ENCODE measurements at places on chromosomes 13 and 19.

DNA sequence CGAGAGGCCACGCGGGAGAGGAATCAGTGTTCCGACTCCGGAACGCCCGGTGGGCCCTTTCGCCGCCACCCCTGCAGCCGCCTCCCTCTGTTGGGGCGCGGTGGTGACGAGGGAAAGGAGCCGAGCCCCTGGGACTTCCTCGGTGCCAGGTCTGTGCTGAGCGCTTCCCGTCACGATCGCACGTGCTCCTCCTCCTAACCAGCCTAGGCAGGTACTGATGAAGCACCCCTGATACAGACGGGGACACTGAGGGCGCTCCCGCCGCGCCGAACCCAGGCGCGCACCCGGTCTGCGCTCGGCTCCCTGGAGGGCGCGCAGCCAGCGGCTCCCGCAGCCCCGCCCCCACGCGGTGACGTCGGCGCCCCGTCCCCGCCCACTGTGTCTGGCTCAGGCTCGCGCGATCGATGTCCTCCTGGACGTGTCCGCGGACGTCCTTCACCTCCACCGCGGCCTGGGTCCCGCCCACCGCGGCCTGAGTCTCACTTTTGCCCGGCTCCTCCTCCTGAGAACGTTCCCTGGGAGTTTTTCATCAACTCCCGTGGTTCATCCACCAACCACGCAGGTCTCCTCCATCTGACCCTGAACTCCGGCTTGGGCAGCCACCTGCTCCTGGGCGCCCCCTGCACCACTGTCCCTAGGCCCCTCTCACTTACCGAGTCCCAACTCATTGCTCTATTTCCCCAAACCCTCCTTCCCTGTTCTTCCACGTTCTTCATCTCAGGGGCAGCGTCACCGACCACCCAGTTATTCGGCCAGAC, 2.6 kb upstream of the KLK15 start:
- peak; percentile 79 for DNase-seq

DNA sequence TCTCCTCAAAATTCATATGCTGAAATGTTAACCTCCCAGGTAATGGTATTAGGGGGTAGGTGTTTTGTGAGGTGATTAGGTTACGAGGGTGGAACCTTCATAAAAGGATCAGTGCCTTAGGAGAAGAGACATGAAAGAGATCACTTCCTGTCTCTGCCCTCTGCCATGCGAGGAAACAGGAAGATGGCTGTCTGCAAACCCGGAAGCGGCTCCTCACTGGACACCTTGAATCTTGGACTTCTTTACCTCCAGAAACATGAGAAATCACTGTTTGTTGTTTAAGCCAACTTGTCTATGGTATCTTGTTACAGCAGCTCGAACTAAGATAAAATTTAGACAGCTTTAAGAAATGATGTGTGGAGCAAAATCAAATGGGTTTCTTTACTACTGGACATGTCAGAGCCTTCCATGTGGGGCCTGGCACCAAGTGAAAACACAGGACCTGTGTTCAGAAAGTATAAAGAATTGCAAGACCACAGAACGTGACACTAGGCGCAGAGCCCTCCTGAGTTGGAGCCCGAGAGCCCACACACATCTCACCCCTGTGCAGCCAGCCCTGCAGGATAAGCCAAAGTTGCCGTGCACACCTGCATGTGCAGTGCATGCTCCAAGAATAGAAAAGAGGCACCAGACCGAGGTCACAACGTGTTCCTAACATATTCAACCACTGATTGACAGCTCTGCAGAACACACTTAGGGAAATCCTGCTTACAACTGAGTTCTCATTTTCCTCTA, 112.5 kb upstream of the UQCRFS1 start:
- DNase-seq = no peak

DNA sequence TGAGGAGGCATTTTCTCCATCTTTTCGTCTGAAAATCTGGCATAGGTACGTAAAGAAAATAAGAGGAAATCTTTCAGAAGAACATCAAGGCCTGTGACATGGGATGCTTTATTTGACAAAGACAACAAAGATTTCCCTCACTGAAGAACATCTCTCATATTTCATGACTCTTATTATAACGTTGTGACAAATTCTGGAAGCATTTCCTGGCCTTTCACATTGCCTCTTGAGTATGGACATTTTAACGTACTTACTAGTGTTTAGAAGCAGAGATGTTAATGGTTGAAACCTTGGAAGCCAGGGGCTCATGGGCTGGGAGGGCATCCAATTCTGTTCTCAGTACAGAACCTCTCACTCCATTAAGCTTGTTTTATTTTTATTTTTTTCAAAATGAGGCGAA, 210.8 kb downstream of the DCT start:
- no peak for DNase-seq

- no peak for DNase-seq
Measured at GRCh38 chr13:70896136-70896535, 787.9 kb upstream of the KLHL1 start.

GRCh38 chr19:35868172-35868822, at the start of gene APLP1:
TSS of gene APLP1 (plus strand) at chr19:35868574. CDS start at chr19:35868637, 63 bp downstream.
- DNase-seq = peak; percentile 70

DNA sequence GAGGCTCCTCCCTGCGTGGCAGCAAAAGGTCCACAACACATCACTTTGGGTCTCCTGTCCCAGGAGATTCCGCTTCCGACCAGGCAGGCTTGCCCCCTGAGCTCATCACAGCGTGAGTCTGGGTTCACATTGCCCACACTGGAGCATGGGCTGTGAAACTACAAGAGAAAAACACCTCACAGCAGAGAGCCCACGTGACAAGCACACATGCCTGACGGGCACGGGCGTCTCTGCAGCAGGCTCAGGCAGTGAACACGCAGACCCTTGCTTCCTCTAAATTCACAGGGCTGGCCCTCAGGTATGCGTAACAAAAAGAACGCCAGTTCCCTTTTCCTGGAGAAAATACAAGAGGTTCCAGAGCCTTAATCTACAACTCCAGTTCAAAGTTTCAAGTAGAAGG, 41.9 kb downstream of the RASA3 start:
- no peak for DNase-seq

GRCh38 chr19:4678881-4679790, 9.0 kb upstream of the MYDGF start:
- DNase-seq = no peak

GRCh38 chr13:59360108-59360507, 803.6 kb downstream of the DIAPH3 start:
- DNase-seq = no peak

DNA sequence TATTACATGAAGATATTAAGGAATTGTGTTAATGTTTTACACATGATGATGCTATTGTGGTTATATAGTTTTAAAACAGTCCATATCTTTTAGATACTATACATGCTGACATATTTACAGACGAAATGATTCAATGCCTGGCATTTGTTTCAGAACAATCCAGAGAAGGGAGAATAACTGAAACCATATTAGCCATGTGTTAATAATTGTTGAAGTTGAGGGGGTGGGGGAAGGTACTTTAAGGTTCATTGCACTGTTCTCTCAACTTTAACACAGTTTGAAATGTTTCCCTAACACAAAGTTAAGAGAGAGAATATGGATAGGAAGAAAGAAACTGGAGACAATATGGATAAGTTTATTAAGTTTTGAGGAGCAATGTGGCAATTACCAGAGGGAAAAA, 5.8 kb downstream of the CRYL1 start:
- no peak for DNase-seq

DNA sequence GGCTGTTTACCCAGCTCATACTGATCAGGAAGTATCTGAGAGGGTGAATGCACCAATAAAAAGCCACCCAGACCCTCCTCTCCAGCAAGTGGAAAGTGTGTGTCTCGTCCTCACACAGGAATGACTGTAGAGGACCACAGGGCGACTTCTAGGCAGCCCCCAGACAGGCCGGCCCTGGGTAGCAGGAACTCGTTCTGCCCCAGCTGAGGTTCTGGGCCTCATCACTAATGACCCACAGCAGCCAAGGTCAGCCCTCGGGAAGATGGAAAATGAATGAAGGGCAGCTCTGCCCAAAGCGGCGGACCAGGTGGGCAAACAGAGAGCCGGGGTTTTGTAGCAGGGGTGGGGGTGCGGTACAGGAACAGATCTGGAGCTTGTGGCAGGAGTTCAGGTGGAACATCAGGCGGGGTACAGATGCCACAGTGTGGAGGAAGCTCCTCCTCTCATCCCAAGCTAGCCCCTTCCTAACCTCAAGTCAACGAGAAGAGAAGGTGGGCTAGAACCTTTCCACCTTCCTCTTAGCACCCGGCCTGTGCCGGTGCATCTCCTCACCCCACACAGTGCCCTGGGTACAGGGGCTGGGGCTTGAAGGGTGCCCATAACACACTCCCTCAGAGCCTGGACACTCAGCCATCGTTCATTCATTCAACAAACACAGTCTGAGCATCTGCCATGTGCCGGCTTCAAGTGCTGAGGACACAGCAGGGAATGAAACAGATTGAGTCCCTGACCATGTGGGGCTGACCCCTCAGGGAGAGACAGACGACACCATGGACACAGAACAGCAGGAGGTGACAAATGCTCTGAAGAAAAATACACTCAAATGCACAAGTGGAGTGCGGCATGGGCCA, 36.2 kb downstream of the RFX2 start:
- no peak for DNase-seq
